ENCODE measurements at places on chromosomes 3 and 15. TPM values are rescaled to one million over a fixed set of nuclear protein-coding genes. Genes with fewer than 3 reads are reported as not detected.

Gene LXN
- polyA plus RNA-seq: 15.1 TPM

Gene C3orf80
- 2.0 TPM for polyA plus RNA-seq

Gene KNG1
- polyA plus RNA-seq: 0.34 TPM

Gene ITIH1
- polyA plus RNA-seq: 2.9 TPM

Gene BFSP2
- not detected for polyA plus RNA-seq

DNA sequence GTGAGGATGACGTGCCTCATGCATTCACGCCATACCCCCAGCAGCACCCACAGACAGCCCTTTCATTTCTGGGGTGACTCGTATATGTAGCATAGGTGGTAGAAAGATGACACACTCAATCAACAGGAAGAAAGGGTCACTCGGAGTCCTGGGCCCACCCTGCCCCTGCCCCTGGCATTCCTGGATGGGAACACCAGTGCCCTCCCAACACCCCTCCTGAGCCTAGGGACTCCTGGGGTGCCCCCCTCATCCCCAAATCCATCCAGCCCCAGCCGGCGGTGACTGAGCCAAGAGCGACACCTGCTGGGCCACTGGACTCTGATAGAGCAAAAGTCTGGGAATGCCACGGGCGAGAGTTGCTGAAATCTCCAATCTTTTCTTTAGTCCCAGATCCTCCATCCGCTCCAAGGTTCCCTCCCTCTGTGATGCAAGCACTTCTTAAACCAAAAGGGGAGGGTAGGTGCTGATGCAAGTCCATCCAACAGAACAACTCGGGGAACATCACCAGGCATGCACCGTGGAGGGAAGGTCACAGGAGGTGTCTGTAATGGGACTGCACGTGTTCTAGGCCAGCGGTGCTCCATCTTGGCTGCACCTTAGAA, 31.1 kb downstream of the ACAN start:
- peak; percentile 72 for DNase-seq

GRCh38 chr3:197019021-197019420, 10.6 kb downstream of the MELTF start:
- no peak for DNase-seq

DNA sequence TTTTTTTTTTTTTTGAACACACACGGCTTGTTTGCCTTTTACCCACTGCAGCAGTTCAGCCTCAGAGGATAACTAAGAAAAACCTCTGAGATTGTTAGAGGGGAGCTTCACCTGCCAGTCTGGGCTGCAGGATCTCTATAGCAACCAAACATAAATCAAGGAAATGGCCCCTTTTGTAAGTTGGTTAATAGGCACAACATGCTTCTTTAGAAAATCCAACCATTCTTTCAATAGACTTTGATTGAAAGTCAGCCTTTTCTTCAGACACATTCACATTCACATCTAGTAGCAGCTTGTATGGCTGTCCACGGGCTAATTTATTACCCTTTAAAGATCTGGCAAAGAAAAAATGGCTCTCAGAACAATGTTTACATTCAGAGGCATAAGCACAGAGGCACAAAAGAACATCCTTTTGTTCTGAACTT, 136.6 kb upstream of the RARB start:
- no peak for DNase-seq

DNA sequence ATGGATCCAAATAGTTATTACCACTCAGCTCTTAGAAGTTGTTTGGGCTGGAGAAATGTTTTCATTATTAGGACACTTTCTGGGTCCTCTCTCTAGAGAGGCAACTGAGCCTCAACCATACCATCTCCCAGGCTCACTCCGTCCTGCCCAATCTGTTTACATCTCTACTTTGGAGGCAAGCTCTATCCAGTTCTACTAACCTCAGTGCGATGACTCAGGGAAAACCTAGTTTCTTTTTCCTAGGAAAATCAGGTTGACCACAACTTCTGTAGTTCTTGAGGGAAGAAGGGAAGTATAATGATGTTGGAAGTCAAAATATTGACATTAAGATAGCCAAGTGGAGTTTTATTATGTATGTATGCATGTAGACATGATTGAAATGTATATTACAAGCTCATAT, 40.4 kb downstream of the LPP start:
- DNase-seq: no peak

DNA sequence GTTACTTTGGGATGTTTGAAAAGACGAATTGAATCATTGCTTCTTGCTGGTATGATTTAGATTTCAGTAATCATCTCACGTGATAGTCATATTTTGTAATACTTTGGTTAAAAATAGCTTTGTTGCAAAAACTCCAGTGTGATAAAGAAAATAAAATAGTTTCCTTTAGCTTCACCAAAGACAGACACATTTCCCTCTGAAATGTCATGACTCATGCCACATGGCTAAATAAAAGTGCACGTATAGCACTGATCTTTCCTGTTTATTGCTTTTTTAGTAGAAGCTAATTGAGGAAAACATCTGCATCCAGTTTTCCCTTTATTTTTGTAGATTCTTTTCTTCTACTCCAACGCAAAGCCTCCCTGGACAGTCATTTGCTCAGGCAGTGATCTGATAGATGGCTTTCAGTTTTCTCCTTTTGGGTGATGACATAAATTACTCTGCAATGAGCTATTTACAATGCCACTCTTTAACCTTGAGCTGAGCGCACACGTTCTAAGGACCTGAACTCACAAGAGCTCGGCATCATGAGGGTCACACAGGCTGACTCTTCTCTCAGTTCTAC, 84.9 kb downstream of the ARNT2 start:
- peak; percentile 42 for DNase-seq

- no peak for DNase-seq
Observed at GRCh38 chr3:127472506-127472905, 118.0 kb downstream of the TPRA1 start.

DNA sequence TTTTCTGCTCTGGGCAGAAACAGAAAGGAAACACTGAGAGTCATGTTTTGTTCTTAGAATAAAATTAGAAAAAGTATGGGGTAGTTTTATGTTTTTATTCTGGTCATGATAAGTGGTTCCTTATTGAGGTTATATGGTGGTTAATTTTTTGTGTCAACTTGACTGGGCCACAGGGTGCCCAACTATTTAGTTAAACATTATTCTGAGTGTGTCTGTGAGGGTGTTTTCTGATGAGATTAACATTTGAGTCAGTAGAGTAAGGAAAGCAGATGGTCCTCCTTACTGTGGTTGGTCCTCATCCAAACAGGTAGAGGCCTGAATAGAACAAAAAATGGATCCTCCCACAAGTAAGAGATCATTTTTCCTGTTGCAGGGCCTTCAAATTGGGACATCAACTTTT, 98.9 kb downstream of the C3orf38 start:
- DNase-seq: no peak

- no peak for DNase-seq
Observed at GRCh38 chr3:60801307-60801706, 449.9 kb downstream of the FHIT start.

- no peak for DNase-seq
Observed at GRCh38 chr3:123628996-123629746, 44.3 kb upstream of the HACD2 start.

- DNase-seq: peak; percentile 69
Observed at GRCh38 chr3:125116311-125117080, 60.7 kb upstream of the HEG1 start.

- DNase-seq: no peak
Observed at GRCh38 chr15:40878785-40879184, 4.8 kb upstream of the RHOV start.
